Epithelial cell of prostate (primary cell): ENCODE measurements at places on chromosomes 2 and 18.

DNA sequence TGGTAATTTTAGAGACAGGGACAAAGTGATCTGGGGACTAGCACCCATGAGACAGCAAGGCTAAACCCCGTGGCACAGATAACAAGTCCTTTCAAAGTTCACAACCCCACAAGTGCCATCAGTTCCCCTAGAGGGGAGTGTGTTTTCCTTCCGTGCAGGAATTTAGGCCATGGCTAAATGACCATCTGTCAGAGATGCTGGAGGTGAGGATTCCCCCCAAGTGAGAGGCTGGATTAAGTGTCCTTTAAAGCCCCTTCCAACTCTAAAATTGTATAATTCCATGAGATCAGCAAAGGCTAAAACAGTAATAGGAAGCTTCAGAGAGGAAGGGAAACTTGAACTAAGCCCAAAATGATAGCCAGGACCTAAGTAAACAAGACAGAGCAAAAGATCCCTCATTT, 8.7 kb downstream of the FEZ2 start:
- DNase-seq: no peak

DNA sequence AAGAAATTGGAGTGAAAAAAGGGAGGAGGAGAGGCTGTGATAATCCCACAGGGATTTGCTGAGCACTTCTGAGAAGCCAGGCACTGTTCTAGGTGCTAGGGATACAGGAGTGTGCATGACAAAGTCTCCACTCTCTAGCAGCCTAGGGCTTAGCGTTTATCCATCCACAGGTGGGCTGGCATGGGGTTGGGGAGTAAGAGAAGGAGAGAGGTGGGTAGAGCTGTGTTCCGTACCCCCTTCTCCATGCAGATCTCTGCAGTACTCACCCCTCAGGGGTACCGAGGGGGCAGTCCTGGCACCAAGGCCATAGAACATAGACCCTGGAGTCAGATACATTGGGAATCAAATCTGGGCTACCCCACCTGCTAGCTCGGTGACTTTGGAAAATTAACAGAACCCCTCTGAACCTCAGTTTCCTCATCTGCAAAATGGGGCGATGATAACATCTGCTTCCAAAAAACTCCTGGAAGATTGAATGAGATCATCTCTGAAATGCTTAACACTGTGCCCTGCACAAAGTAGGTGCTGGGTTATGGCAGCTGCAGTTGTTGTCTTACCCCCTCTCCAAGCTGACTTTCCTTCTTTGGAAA, 18.6 kb downstream of the FOSL2 start:
- DNase-seq: no peak

GRCh38 chr18:54962919-54963645, 3.8 kb upstream of the CCDC68 start:
- no peak for DNase-seq

DNA sequence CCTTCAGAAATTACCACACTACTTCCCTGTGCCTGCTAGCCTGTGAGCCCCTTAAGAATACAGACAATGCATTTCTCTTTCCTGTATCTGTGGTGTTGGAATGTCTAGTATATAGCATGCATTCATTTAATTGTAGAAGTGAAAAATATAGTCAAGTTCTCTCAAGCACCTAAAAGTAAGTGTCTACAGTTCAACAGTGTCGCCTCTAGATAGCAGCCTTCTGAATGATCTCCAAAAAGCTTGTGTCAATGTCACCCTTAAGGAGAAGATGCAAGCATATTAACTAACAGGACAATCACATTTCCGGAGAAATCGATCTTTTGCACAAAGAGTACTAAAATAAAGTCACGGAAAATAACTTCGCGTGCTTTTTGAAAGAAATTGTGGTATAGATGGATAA, 27.5 kb upstream of the DSG3 start:
- DNase-seq: no peak

GRCh38 chr2:118847762-118848172, 319 bp upstream of the EN1 start:
- DNase-seq: no peak

- no peak for DNase-seq
Measured at GRCh38 chr2:62050456-62051045, 145.1 kb downstream of the COMMD1 start.

- no peak for DNase-seq
Measured at GRCh38 chr2:8003462-8004075, 678.3 kb upstream of the ID2 start.

GRCh38 chr2:110840508-110840907, 108.1 kb downstream of the ACOXL start:
- DNase-seq: no peak

- DNase-seq: no peak
Measured at GRCh38 chr18:57915248-57915647, 112.1 kb upstream of the ATP8B1 start.

DNA sequence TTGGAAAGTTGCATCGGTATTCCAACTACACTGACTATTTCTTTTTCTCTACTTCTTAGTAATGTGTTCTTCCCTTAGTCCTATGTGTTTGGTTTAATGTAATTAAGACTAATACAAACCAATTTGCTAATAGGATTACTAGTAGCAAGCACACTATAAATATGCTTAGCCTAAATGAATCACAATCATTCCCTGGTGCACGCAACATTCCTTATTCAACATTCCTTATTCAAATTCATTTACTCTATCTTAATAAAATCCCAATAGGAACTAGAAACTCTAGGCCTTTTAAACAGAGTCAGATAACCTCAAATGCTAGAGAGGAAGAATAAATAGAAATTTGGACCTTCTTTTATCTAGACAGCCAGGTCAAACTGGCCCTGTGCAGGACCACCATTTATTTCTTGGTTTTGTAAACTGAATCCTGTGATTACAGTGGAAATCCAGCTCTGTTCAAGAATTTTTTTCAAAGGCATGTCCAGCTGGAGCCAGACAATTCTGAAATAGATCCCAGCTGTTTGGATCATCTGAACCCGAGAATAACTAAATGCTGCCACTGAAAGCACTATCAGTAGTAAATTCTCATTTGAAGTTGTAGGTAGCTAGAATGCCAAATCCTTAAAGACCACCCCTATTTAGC, 103.1 kb downstream of the PPP1R1C start:
- no peak for DNase-seq

DNA sequence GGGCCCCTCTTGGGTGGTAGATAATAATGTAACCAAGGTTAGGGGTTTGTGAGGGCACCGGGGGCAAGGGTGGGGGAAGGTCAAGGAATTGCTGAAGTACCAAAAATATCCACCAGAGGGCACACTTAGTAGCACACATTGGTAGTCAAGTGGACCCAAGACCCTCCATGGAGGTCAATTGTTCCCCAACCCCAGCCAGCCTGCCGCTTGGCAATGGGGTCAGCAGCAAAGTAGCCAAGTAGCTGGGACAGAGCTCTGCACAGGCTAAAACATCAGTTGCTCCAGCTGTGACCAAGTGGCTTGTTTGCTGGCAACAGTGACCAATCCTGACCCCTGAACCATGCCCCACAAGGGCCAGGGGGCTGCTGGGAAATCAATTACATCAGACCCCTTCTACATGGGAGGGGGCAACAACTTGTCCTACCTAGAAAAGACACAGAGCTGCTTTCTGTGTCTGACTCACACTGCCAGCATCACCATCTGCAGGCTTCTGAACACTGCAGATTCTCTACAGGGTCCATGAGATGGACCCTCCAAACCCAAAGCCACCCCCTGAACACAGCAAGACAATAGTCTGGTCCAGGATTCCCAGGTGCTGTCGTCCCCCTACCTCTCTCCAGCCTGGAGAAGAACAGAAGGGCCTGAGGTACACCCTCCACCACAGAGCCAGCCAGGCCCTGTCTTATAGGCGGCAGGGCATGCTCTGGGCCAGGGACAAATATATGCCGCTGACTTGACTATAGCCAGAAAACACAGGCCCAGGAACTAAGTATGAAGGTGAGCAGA, 76.0 kb downstream of the EMX1 start:
- DNase-seq: no peak

GRCh38 chr2:199524689-199525574, 67.2 kb upstream of the SATB2 start:
- no peak for DNase-seq

- no peak for DNase-seq
Measured at GRCh38 chr2:179260224-179260623, 4.4 kb downstream of the SESTD1 start.

GRCh38 chr2:44651974-44652373, 289.5 kb upstream of the SIX3 start:
- DNase-seq: no peak

- no peak for DNase-seq
Measured at GRCh38 chr2:159867567-159868361, 69.8 kb upstream of the CD302 start.

DNA sequence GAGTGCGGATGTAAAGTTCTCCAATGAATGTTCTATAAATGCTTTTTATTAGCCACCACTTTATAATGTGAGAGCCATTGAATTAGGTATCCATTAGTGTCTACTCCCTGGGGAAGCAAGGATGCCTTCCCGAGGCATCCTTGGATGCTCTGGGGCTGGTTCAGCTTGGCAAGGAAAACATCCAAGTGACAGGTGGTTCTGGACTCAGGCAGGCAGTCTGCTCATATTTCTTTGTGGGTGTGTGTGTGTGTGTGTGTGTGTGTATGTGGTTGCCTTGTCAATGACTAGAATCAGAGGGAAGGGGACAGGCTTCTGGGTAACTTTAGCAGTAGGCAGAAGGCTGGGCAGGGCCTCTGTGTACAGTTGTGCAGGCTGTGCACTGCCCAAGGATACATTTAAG, 149.2 kb downstream of the TSN start:
- no peak for DNase-seq

- DNase-seq: no peak
Measured at GRCh38 chr2:148926981-148927401, 52.0 kb downstream of the KIF5C start.

DNA sequence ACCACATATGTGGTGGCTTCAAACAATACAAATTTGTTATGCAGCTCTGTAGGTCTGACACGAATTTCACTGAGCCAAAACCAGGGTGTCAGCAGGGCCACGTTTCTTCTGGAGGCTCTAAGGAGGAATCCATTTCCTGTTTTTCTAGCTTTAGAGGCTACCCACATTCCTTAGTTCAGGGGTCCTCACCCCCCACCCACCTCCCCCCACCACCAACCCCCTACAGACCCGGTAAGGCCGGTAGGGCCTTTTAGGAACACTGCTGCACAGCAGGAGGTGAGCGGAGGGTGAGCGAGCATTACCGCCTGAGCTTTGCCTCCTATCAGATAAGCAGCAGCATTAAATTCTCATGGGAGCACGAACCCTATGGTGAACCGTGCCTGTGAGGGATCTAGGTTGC, 10.6 kb upstream of the SLC39A10 start:
- DNase-seq: no peak

GRCh38 chr2:85712849-85713612, 18.9 kb downstream of the GNLY start:
- DNase-seq: peak; percentile 68

- peak; percentile 33 for DNase-seq
Measured at GRCh38 chr18:38038242-38038641, 472.6 kb upstream of the CELF4 start.

DNA sequence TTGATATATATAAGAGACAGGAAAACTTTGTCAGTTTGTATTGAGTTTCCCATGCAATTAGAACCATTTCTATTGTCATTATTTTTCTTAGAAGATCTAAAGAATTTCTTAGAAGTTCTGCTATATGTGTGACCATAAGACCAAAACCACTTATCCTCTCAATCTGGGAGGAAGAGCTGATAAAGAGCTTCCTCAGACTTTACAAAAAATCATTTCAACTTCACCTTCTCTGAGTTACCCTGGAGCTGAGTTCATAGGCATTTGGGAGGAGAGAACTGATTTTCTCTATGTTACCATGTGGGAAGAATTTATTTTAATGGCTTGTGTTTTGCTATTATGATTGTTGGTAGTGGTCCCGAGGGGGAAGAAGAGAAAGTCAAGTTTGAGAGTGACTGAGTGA, 329.3 kb downstream of the GPD2 start:
- no peak for DNase-seq

DNA sequence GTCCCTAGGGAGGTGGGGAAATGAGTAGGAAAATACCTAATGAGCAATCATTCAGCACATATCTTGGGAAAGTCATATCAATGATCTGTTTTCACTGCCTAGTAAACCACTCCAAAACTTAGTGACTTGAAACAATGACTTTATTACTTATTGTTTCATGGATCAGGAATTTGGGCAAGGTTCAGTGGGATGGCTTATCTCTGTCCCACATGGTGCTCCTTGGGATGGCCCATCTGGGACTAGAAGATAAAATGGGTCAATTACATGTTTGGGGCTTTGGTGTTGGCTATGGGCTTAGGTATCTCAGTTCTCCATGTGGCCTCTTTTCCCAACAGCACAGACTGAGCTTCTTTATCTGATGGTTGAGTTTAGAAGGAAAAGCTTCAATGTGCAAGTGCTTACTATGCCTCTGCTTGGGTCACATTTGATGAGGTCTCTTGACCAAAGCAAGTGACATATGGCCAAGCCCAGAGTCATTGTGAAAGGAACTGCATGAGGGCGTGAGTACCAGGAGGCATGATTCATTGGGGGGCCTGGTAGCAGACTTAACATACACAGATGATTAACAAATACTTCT, 218.1 kb upstream of the TNP1 start:
- DNase-seq: no peak

- peak; percentile 51 for DNase-seq
Measured at GRCh38 chr2:142974288-142975024, 97.0 kb downstream of the KYNU start.

- DNase-seq: no peak
Measured at GRCh38 chr2:97758131-97758705, 44.8 kb downstream of the ZAP70 start.

DNA sequence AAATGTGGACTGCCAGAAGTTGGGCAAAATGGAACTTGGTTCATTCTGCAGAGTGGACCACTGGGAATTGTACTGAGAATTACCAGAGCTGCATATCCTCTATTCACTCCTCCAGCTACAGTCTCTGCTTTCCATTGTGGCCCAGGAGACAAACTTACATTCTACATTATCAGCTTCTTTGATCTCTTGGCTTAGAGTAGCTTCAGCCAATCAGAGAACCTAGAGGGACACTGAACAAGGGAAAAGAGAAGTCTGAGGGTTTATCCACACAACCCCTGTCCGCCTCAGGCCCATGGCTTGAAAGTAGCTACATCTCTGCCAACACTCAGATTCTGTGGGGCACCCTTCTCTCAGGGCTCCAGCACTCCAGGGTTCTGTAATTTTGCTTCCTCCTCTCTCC, 251.1 kb downstream of the TRIB2 start:
- no peak for DNase-seq

DNA sequence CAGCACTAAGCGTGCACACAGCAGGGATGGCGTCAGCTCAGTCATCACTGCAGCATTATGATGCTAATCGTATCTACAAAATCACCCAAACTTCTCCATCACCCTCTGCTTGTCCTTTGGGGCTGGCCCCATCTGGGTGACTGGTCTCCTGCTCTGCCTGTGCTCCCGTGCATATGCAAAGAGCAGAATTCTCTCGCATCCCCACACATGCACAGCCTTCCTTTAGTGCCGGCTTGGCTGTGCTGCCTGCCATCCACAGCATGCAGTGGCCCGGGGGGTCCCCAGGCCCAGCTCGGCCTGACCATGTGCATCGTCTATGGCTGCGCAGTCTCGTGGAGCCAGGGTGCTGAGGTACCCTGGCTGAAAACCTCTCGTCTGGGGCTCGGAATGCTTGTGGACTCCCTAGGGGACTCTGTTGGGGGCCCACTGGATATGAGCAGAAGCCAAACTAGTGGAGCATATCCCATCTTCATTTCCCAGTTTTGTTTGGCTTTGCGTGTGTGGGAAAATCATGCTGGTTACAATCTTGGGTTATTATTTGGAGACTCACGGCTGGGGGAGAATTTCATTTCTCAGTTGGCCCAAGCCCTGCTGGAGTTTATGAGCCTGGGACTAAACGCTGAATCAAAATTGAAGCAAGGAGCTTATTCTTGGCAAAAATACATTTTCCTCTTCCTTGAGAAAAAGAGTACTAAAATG, 70.9 kb upstream of the HS6ST1 start:
- no peak for DNase-seq
